ENCODE measurements at places on chromosomes 7 and 10.

GRCh38 chr10:33115738-33116719 is 158.0 kb upstream of the ITGB1 start:
- no peak for DNase-seq

DNA sequence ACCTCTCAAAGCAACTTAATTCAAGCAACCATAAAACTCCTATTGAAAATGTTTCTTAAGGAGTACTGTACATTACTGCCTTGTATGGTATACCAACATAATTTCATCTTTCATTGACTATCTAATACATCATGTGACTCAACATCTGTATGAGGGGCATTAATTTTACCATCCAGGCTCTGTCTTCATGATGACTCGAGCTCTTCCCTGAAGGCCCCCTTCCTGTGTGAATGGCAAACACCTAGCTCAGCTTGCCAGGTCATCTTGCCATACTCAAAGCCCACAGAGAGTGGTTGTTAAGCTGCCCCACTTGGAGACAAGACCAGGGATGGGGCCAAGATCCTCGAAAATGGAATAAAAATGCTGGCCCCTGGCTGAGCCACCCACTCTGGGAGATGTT is 82.4 kb downstream of the SGMS1 start:
- no peak for DNase-seq

DNA sequence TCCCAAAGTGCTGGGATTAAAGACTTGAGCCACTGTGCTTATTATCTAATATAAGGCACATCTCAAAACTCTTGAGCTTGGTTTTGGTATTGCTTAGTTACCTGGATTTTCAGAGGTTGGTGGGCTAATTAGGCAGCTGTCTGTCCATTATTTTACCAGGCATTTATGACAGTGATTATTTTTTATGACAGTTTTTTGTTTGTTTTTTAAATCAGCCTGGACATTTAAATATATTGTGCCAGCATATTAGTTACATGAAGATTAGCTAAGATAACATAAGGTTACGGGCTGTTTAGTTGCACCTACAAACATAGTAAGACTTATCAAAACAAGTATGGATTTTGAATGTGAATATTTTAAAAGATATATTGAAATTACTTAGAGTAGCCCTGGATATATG is 2.6 kb upstream of the ZRANB1 start:
- no peak for DNase-seq

- DNase-seq: no peak
These were observed 90.7 kb downstream of the MKI67 start for GRCh38 chr10:128035557-128035973.

- no peak for DNase-seq
These were observed 177.6 kb upstream of the LRRTM3 start for GRCh38 chr10:66748217-66748616.

- DNase-seq: no peak
These were observed 187.4 kb upstream of the GALNT17 start for GRCh38 chr7:70944516-70944915.

GRCh38 chr7:150939466-150939865 is 38.7 kb downstream of the KCNH2 start:
- DNase-seq: no peak

- no peak for DNase-seq
These were observed 27.0 kb downstream of the DCLRE1C start for GRCh38 chr10:14926722-14927416.

DNA sequence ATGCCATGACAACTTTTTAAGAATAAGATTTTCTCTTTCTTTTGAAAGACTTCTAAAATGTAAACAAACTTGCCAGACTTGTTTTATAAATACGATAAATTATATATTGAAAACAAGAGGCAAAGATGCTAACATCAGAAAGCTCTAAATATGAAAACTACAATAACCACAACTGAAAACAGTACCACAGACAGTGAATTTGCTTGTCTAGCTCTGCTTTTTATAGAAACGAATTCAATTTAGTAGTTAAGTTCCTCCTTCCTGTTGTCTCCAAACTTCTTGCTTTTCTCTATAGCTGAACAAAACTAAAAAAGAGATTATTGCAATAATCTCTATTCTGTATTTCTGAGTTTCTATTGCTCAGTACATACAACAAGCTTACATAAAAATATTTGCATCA is 147.4 kb downstream of the CALCR start:
- DNase-seq: no peak

- DNase-seq: no peak
These were observed 29.4 kb upstream of the GATAD1 start for GRCh38 chr7:92417913-92418312.

- no peak for DNase-seq
These were observed 82.3 kb upstream of the PPIF start for GRCh38 chr10:79264942-79265341.

DNA sequence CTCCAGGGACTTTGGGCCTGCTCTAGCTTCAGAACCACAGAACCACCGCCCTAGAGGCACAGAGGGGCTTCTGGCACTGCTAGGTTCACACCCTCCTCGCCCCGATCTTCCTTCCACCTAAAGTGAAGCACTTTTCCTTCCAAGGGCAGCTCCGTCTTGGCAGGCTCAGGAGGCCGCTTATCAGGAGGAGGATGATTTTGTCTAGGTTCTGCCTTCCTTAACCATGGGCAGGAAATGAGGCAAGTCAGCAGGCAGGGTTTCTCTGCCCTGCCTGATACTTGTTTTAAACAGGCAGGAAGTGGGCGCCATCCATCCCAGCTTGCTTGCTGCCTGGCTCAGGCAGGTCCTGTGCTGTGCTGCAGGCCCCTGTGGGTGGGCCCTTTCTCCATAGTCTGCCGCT is 8.3 kb upstream of the ATP6V0E2 start:
- DNase-seq: no peak

- no peak for DNase-seq
These were observed 93.9 kb downstream of the ATXN7L1 start for GRCh38 chr7:105782391-105783042.

DNA sequence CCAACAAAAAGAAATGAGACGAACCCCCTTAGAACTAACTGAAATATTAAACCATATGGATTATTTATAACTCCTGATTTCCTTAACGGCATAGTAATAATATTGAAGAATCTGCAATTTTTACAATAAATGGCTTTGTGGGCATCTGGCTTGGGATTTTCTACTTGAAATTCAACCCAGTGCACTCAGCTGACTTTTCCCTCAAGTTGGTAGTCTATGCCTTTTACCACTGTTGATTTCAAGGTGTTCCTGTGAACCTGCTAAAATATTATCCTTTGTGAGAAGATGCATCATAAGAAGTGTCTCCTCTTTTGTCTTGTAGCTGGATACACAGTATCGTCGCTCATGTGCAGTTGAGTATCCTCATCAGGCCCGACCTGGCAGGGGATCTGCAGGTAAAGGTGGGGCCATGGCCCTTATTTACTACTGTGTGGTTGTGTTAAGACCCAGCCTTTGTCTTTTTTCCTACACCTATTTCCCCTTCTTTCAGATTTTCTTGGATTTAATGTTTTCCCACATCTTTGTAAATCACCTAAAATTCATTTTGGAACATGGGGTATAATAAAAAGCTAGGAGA is 8.0 kb downstream of the DNAJC9 start:
- DNase-seq: no peak

DNA sequence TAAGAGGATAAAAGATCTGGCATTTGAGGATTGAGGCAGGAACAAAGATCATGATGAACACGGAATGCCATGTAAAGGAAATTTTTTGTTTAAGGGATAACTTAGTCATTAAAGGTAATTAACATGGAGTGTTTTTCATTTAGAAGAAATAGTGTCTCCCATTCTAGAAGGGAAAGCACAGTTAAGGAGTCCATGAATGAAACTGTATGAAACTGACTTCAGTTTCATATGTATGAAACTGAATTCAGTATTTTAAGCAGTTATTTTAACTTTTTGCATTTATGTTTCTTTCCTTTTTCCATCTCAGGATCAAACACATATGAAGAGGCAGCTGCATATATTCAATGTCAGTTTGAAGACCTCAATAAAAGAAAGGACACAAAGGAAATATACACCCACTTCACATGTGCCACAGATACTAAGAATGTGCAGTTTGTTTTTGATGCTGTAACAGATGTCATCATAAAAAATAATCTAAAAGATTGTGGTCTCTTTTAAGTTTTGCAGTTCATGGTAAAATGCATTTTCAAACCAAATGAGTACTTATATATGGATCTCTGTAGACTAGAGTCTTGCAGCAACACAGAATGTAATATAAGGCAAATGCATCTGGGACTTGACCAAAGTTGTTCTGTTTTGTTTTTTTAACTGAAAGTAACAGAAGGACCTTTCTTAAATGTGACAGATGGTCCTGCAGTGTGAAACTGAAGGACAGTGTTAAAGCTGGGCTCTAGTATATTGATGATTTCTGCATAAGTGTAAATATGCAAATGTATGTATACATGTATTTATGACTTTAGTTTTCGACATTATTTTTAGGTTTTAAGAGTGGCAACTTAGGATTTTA is 82.6 kb downstream of the GNAI1 start:
- no peak for DNase-seq

GRCh38 chr7:41287559-41288335 is 415.1 kb downstream of the INHBA start:
- DNase-seq: no peak

GRCh38 chr7:36670585-36671431 is 53.5 kb downstream of the AOAH start:
- DNase-seq: no peak

- no peak for DNase-seq
These were observed 69.3 kb downstream of the LRGUK start for GRCh38 chr7:134196439-134196838.

- DNase-seq: no peak
These were observed 19.5 kb downstream of the NRP1 start for GRCh38 chr10:33314811-33315561.

DNA sequence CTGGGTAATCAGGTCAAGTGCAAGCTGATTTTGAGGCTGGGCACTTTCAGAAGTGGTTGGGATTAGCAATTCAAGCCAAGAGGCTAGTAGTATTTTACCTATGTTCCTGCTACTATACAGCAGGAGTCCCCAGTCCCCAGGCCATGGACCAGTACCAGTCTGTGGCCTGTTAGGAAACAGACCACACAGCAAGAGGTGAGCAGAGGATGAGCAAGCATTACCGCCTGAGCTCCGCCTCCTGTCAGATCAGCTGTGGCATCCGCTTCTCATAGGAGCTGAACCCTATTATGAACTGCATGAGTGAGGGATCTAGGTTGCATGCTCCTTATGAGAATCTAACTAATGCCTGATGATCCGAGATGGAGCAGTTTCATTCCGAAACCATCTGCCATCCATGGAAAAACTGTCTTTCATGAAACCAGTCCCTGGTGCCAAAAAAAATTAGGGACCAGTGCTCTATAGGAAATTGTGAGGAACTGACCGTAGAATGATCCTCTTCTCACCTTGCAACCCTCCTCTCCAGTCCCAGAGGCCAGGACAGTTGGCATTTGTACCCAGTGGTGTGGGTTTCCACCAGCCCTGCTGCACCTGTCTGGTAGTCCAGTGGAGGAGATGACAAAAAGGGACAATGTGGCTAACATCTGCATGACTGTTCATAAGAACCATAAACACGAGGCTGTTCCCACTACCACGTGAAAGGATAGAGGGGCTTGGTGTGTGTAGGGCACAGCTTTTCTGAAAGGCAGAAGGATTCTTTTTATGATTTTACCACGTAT is 172.5 kb downstream of the KIAA1217 start:
- DNase-seq: no peak

- no peak for DNase-seq
These were observed 112.7 kb upstream of the BMPER start for GRCh38 chr7:33792547-33793105.

- DNase-seq: no peak
These were observed 422.0 kb downstream of the PLXNA4 start for GRCh38 chr7:132154248-132154647.

GRCh38 chr7:116171094-116171493 is 39.2 kb upstream of the TES start:
- no peak for DNase-seq

- no peak for DNase-seq
These were observed 37.3 kb downstream of the DOCK4 start for GRCh38 chr7:112168915-112169314.

GRCh38 chr10:51878695-51879094 is 179.3 kb upstream of the CSTF2T start:
- DNase-seq: no peak

GRCh38 chr7:6020371-6021286 is 10.5 kb upstream of the ANKRD61 start:
- DNase-seq: no peak

- DNase-seq: peak; percentile 67
These were observed 760 bp upstream of the KCTD7 start for GRCh38 chr7:66627881-66628360.

DNA sequence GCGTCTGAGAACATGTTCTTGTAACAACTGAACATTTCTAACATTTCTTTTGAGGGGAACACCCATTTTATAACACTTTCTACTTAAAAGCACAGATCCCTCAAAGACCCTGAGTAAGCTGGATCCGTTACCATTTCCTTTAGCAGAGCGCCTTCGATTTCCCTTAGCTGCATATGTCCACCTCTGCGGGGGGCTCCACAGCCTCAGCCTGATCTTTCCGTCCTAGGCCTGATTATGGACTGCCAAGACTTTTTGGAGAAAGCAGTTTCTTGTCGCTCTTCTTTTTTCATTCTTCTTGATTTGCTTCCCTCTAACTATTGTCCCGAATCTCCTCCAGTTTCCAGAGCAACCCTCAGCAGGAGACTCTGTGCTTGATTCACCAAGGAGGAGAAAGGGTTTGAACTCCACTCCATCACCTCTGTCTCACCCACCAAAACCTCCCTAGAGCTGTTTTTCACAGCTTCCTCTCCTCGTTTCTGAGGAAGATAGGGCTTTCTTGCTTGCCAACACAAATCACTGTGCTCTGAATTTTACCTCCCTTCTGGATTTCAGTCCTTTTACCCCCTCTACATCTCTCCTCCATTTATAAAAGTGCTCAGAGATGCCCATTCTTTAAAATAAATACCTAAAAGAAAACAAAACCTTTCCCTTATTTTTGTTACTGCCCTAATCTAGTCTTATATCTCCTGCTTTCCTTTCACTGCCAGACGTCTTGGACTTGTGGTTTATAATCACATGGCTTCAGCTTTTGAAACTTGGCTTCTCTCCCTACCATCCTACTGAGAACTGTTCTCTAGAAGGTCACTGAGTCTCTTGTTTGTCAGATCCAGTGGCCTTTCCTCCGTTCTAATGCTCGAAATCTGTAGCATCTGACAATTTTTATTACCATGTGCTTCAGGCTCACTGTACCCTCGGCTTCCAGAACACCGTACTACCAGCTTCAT is 30.5 kb upstream of the ZRANB1 start:
- no peak for DNase-seq

DNA sequence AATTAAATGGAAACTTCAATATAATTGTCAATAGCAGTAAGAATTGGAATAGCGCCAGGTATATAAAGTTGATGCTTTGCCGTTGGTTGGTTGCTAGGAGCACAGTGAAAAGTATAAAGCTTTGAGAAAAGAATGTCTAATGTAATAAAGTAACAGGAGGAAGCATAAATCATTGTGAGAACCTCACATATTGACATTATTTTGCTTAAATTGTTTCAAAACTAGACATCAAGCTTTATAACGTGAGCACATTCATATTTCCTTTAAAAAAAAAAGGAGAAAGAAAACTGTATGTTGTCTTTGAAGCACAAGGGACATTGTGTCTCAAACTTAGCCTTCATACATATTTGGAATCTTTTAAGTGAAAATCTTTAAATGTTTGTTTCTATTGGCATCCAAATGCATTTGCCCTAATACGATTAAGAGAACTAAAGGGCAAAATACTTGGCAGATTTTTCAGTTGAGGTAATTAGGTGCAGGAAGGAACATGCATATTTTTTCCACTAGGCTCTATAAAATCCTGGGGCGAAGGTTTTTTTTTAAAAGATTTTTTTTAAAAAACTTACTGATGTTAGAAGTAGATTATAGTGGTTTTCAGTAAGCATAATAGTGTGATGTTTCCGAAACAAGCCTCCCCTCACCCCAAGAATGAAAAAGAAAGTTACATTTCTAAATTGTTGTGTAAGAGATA is 92.4 kb downstream of the ARID5B start:
- no peak for DNase-seq

Data from Right ventricle myocardium inferior (tissue), 1 donor.